ENCODE measurements at places on chromosomes 16 and 17. TPM values are rescaled to one million over a fixed set of nuclear protein-coding genes. Genes with fewer than 3 reads are reported as not detected.

- no peaks in the 10 kb centered on the region for H3K4me1 ChIP-seq
- peaks cover 2% of the 10 kb centered on the region for H3K36me3 ChIP-seq
- peak overlapping the region; percentile 35 for H3K27ac ChIP-seq
- H3K4me3 ChIP-seq: no peak overlapping the region
Observed at GRCh38 chr17:4270736-4271135, 7.0 kb upstream of the ANKFY1 start.

DNA sequence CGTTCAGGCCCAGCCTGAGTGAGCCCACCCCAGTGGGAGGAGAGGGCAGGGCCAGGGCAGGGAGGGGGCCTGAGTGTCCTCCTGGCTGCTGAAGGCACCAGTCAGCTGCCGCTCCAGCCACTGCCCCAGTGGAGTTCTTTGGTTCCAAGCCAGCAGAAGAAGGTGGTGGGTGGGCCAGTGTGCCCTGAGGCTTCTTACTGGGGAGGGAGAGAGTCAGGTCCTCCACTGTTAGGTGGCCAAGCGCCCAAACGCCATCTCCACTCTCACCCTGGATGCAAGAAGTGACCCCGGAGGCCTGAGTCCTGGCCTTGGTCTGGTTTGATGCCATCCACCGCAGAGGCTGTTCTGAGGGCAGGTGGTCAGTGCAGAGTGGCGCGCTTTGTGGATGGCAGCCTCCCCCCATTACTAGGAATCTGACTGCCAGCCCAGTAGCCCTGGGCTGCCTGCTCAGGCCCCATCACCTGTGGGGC is 2.2 kb downstream of the RNF213 start:
- H3K27me3 ChIP-seq: no peaks in the 10 kb centered on the region
- peak overlapping the region; percentile 94 for H3K4me3 ChIP-seq
- no peak for DNase-seq
- H3K27ac ChIP-seq: peak overlapping the region; percentile 83

- no peak overlapping the region for H3K27ac ChIP-seq
- DNase-seq: no peak
- H3K36me3 ChIP-seq: peaks cover 33% of the 10 kb centered on the region
- H3K4me1 ChIP-seq: no peaks in the 10 kb centered on the region
- no peaks in the 10 kb centered on the region for H3K27me3 ChIP-seq
Observed at GRCh38 chr17:83037084-83037873, 42.1 kb upstream of the METRNL start.

DNA sequence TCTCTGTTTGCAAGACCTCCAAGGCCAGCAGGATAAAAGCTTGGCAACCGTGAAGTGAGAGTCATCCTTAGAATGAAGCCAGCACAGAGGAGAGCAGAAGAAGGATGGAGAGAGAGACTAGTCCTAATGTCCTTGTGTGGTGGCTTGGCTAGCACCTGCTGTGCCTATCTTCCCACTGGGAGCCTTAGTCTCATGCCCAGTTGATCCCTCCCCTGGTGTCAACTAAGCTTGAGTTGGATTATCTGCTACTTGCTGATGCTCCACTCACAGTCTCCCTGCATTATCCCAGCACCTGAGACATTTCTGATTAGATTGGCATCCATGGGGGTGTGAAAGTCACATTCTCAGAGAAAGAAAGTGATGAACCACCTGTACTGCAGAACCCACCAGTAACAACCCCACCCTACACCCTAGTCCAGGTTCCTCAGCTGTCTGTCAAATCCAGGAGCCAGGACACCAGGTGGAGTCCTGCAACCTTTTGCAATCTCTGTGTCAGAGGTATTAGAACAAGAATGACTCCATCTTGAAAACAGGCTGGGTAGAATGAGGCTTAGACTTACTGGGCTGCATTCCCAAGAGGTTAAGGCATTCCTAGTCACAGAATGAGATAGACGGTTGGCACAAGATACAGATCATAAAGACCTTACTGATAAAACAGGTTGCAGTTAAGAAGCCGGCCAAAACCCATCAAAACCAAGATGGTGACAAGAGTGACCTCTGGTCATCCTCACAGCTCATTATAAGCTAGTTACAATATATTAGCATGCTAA is 460.2 kb upstream of the C16orf82 start:
- no peak for DNase-seq
- H3K27me3 ChIP-seq: peaks cover 44% of the 10 kb centered on the region
- no peak overlapping the region for H3K4me3 ChIP-seq
- no peak overlapping the region for H3K27ac ChIP-seq
- peaks cover 20% of the 10 kb centered on the region for H3K4me1 ChIP-seq

DNA sequence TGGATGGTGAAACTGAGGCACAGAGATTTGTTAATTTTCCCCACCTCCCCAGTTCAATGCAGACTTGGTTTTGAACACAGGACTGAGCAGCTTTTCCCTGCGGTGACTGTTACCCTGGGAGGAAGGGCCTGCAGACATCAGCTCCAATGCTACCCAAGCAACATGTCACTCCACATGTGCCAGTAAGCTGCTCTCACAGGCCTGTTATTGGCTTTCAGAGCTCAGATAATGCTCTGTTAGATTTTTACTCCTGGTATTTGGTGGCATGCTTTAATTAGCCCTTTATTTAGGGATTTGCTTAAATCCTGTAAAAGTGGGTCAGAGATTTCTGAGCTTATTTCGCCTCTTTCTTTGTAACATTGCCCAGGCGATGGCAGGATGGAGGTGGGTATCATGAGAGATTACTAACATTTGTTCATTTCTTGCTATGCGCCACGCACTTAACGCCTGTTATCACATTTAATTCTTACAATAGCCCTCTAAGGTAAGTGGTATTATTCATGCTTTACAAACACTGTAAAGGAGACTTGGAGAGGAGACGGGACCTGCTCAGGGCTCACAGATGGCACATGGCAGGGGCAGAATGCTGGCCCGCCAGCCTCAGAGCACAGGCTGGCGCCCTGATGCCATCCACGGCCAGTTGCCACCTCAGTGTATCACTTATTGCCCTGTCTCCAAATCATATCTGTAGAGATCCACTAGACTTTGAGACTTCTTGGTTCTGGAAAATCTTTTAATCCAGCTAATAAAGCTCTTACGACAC is 84.0 kb upstream of the CACNG5 start:
- no peak overlapping the region for H3K4me3 ChIP-seq
- H3K4me1 ChIP-seq: no peaks in the 10 kb centered on the region
- H3K27ac ChIP-seq: peak overlapping the region; percentile 4
- no peaks in the 10 kb centered on the region for H3K27me3 ChIP-seq
- H3K36me3 ChIP-seq: peaks cover 26% of the 10 kb centered on the region
- no peak for DNase-seq

GRCh38 chr17:4766723-4767122 is 5.0 kb upstream of the TM4SF5 start:
- H3K4me3 ChIP-seq: no peak overlapping the region
- DNase-seq: no peak
- no peaks in the 10 kb centered on the region for H3K36me3 ChIP-seq

- H3K4me1 ChIP-seq: no peaks in the 10 kb centered on the region
- H3K36me3 ChIP-seq: peaks cover 19% of the 10 kb centered on the region
- no peak overlapping the region for H3K27ac ChIP-seq
- no peak overlapping the region for H3K4me3 ChIP-seq
Observed at GRCh38 chr17:80912476-80912875, 79.2 kb upstream of the CHMP6 start.

GRCh38 chr17:10226930-10227695 is 28.7 kb upstream of the GAS7 start:
- no peaks in the 10 kb centered on the region for H3K36me3 ChIP-seq
- no peak overlapping the region for H3K27ac ChIP-seq
- no peak overlapping the region for H3K4me3 ChIP-seq
- peak; percentile 45 for DNase-seq
- H3K4me1 ChIP-seq: no peaks in the 10 kb centered on the region

- H3K27ac ChIP-seq: no peak overlapping the region
- H3K27me3 ChIP-seq: no peaks in the 10 kb centered on the region
- H3K4me3 ChIP-seq: peak overlapping the region; percentile 93
- DNase-seq: no peak
Observed at GRCh38 chr17:47831934-47832327, 461 bp downstream of the LRRC46 start.

DNA sequence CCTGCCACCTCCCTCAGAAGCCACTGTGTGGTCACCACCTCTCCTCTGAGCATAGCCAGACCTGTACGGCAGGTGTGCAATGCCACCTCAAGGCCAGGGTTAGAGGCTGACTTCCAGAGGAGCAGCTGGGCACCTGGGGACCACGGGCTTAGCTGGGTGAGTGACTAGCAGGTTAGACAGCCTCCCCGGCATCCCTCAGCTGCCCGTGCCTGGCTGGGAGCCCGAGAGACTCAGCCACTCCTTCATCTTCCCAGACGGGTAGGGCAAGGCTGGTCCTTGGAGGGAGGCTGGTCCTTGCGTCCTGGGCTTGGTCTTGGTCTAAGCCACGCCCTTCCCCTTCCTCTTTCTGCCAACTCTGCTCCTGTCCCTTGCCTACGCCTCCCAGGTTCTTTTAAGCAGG is 7.8 kb downstream of the CRHR1 start:
- no peak overlapping the region for H3K27ac ChIP-seq
- H3K4me1 ChIP-seq: no peaks in the 10 kb centered on the region
- no peak overlapping the region for H3K4me3 ChIP-seq
- no peaks in the 10 kb centered on the region for H3K36me3 ChIP-seq

- H3K4me1 ChIP-seq: peaks cover 93% of the 10 kb centered on the region
- H3K27me3 ChIP-seq: no peaks in the 10 kb centered on the region
- peak overlapping the region; percentile 84 for H3K4me3 ChIP-seq
- peak overlapping the region; percentile 95 for H3K27ac ChIP-seq
- peak; percentile 89 for DNase-seq
- no peaks in the 10 kb centered on the region for H3K36me3 ChIP-seq
Observed at GRCh38 chr17:47719411-47720152, 13.5 kb upstream of the TBX21 start.

GRCh38 chr16:30494709-30495108 is 22.2 kb downstream of the ITGAL start:
- peaks cover 41% of the 10 kb centered on the region for H3K36me3 ChIP-seq
- no peak for DNase-seq
- H3K27me3 ChIP-seq: no peaks in the 10 kb centered on the region
- no peak overlapping the region for H3K4me3 ChIP-seq
- peak overlapping the region; percentile 20 for H3K27ac ChIP-seq
- peaks cover 26% of the 10 kb centered on the region for H3K4me1 ChIP-seq

- H3K27me3 ChIP-seq: no peaks in the 10 kb centered on the region
- no peak overlapping the region for H3K4me3 ChIP-seq
- H3K27ac ChIP-seq: no peak overlapping the region
- H3K4me1 ChIP-seq: no peaks in the 10 kb centered on the region
- peaks cover 3% of the 10 kb centered on the region for H3K36me3 ChIP-seq
- DNase-seq: peak; percentile 27
Observed at GRCh38 chr17:13306310-13306962, 288.6 kb upstream of the ELAC2 start.

FLII gene
- 318 TPM for total RNA-seq

AATK gene
- total RNA-seq: 0.48 TPM

CCL16 gene
- not detected for total RNA-seq

NPIPB9 gene
- total RNA-seq: 3.4 TPM

ZNF594 gene
- 7.8 TPM for total RNA-seq

CD300E gene
- total RNA-seq: not detected

NAA60 gene
- 69.7 TPM for total RNA-seq

Data from activated T-cell treated with anti-CD3 and anti-CD28 coated beads, Interleukin-2, amount 50 U/mL, for 72 hours (primary cell).